Esophagus squamous epithelium (tissue), 5 donors: ENCODE measurements at places on chromosomes 1 and 21.

DNA sequence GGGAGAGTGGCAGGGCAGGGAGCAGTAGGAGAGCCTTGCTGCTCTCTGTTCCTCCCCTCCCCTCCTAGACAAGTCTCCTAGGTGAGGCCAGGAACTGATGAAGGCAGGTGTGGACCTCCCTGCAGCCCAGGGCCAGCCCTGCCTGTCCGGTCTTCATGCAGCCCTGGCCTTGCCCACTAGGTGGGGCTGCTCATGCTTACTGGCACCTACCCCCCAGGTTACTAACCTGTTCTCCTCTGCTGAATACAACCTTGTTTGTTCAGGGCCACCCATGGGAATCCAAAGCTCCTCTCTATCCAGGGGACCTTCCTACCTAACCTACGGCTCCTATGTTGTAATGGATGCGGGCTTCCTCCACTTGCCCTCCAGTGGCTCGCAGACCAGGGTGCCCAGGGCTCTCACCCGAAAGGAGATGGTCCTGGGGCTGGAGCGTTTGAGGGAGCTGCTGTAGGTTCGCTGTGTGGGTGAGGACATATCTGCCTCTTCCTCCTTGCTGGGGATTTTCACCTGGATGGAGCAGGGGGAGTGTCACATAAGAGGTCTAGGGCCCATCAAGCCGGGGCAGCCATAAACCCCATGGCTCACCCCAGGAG is 7.9 kb upstream of the TNNT2 start:
- DNase-seq = no peak

DNA sequence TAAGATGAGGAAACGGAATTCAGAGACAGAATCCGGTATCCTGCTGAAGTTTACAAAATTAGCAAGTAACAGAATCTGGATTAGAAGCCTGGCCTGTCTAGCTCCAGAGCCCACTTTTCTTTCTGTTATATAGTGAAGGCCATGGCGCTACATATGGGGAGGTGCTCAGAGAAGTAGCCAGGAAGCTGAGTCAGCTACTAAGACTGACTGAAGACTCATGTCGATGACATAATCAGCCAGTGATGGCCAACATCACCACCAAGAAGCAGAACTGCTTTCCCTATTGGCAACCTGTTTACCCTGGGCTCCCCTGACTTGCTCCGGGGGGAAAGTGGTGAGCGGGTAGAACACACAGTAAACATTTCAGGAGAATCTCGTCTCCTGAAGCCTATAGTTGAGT is 18.8 kb downstream of the LRRC52 start:
- no peak for DNase-seq

DNA sequence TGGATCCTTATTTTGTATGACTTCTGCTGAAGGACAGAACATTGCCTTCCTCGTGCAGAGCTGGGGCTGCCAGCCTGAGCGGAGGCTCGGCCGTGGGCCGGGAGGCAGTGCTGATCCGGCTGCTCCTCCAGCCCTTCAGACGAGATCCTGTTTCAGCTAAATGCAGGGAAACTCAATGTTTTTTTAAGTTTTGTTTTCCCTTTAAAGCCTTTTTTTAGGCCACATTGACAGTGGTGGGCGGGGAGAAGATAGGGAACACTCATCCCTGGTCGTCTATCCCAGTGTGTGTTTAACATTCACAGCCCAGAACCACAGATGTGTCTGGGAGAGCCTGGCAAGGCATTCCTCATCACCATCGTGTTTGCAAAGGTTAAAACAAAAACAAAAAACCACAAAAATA is 27.5 kb upstream of the KDM4A start:
- no peak for DNase-seq

DNA sequence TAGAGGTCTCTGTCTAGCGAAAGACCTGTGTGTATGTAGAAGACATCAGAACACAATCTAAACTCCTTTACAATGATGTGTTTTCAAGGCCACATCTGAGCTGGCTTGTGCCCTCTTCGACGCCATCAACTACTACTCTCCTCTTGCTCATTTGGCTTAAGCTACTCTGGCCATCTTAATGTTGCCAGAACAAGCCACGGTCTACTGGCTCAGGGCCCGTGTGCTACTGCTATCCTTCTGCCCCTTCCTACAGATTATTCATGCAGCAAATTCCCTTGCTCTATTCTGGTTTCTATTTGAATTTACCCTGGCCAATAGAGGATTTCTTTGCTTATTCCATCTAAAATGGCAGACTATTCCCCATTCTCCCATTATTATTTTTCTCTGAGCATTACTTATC is 121.7 kb downstream of the ZZZ3 start:
- DNase-seq = no peak

DNA sequence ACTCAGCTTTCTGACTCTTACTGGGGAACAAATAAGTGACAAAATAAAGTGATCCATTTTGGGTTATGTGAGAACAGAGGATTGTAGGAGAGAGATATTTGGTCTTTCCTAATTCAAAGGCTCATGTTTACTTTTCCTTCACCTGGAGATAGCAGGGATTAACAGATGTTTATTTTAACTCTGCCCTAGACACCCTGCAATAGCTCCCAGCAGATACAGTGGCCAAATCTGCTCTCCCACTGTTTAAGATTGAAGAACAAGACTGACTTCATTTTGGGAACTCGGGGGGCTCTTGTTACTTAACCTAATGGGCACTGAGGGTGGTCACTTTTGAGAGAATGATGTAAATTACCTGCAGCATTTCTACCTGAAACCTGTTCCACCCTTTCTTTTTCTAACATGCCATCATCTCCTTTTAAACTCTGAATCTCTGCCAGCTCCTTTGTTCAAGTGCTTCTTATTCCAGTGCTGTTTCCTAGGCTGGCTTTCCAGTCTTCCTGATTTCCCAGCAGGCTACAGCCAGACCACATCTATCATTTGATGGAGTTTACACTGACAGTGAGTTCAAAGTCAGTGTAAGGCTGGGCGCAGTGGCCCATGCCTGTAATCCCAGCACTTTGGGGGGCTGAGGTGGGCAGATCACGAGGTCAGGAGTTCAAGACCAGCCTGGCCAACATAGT is 90.0 kb downstream of the SELENOF start:
- DNase-seq = no peak

GRCh38 chr1:162639718-162640117 is 7.5 kb downstream of the DDR2 start:
- DNase-seq = no peak

- no peak for DNase-seq
Measured at GRCh38 chr1:156747742-156748669, 3.5 kb downstream of the HDGF start.

DNA sequence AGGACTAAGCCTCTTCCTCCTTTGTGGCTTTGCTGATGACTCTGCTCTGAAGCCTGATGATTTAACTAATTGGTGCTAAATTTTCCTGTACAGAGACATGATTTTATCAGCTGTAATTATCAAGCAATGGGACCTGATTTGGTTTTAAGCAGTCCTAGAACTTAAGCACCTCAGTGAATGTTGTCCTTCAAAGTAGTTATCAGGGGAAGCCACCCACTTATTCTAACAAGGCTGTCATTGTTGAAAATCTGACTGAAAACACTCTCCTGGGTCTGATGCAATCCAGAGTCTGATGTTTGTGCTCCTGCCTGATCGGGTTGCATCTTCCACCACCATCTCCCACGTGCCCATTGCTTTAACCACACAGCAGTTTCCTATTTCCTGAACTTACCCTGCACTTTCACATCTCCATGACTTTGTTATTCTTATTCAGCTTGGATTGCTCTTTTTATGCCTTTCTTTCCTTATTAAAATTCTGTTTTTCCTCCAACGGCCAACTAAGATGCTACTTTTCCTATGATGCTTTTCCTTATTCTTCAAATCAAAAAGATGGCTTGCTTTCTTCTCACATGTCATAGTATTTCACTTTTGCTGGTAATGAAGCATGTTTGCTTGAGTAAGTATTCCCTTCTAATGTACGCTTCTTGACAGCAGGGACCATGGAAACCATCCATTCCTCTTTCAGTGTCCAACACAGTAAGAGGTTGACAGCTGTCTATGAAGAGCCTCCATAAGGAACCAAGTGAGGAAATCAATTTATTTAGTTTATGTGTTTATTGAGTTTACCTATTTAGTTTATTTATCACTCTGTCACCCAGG is 55.0 kb downstream of the S1PR1 start:
- DNase-seq = no peak

DNA sequence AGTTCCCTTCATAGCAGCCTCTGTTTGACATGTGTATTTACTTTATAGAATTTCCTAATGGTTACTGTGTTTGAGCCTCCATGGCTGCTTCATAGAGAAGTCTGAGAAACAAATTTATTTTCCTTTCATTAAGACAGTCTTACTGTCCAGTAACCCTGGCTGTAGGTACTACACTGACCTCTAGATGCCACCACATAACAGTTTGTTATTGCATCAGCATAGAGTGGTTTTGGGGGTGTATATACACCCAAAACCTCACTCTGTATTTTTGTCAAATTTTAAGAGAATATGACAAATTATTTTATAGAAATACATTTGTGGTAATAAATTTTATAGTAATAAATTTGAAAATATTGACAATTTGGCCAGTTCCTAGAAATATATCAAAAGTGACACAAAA is 57.3 kb downstream of the OBSCN start:
- no peak for DNase-seq

DNA sequence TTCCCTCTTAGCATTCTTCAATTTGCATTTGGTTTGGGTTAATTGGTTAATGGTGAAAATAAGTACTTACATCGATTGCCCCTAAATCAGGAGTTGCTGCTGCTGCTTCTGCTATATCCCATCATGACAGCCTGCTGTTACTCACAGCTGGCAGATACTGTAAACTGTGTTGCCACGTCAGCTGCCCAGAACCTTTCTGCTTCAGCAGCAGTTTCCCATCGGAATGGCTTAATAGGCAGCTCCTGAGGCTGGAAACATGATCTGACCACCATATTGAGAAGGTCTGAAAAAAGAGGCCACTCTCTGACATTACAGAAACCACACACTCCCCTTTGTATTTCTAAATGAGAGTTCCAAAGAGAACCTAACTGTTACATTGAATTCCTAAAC is 14.3 kb upstream of the SEC16B start:
- DNase-seq = no peak

DNA sequence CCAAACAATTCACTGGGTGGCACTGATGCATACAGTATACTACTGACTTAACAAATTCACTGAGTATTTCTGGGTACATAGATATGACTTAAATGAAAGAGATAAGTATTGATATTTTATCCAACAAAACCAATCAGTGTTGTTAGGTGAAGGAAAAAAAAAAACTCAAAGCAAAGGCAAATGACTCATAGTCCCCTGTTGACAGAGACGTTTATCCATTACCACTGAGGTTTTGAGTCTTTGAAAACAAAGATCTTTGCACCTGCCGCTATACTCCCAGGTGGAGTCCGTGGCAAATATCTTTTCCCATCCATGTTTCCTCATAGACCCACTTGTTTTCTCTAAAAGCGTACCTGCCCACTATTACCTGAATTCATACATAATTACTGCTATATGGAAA is 18.4 kb downstream of the DYNLT5 start:
- DNase-seq = no peak

GRCh38 chr1:35714921-35715567 is 3.6 kb downstream of the C1orf216 start:
- no peak for DNase-seq

GRCh38 chr21:31459457-31459856 is 115.4 kb upstream of the TIAM1 start:
- DNase-seq = no peak

DNA sequence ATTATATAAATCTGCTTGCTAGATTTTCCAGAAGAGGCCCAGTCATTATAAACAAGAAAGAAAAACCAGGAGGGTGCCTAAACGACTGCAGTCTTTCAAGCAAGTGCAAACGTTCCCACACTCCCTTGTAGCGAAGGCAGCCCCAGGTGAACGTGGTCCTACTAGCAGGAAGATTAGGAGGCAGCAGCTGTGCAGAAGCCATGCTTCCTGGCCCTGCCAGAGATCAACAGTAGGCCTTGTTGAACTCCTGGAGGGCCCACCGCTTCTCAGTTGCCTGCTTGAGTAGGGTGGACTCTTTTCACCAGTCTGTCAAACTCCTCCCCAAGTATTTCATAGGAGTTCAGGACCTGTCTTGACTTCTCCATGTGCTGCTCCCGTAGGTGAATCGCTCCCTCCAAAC is 163.0 kb upstream of the GORAB start:
- no peak for DNase-seq

GRCh38 chr1:116737855-116738321 is 16.3 kb upstream of the CD2 start:
- no peak for DNase-seq

- DNase-seq = no peak
Measured at GRCh38 chr21:17789656-17790055, 29.5 kb downstream of the C21orf91 start.

DNA sequence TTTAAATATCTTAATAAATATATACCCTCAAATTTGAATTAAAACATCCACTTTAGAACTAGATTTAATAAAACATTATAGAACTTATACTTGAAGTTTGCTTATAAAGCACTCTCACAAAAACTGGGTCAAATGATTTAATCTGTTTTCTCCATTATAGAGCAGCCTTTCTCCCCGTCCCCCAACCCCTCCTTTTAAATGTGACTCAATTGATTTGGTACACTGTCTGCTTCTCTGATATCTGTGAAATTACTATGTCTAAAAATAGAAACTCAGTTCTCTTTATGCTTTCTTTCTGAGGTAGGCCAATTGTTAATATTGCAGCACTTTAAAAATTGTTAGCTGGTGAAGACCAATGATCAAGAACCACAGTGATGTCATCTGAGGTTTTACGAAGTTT is 6.9 kb upstream of the ZBTB21 start:
- DNase-seq = no peak

DNA sequence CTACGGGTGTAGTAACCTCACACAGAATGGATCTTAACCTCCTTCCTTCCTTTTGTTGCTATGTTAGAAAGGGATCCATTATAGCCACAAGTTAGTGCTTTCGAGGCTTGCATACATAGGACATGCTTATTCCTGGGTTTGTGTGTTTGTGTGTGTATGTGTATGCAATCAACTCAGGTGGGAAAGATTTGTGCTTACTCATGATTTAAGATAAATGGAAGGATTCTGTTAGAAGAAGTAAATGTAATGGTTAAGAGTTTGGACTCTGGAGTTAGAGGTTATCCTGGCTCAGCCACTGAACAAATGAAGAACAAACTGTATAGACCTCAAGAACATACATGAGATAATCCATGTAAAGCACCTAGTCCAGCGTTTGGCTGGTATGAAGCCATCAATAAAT is 28.8 kb downstream of the BTG3 start:
- no peak for DNase-seq

- no peak for DNase-seq
Measured at GRCh38 chr1:217138173-217138765, 415.0 kb upstream of the ESRRG start.
